ENCODE measurements at places on chromosomes 16 and 17.

DNA sequence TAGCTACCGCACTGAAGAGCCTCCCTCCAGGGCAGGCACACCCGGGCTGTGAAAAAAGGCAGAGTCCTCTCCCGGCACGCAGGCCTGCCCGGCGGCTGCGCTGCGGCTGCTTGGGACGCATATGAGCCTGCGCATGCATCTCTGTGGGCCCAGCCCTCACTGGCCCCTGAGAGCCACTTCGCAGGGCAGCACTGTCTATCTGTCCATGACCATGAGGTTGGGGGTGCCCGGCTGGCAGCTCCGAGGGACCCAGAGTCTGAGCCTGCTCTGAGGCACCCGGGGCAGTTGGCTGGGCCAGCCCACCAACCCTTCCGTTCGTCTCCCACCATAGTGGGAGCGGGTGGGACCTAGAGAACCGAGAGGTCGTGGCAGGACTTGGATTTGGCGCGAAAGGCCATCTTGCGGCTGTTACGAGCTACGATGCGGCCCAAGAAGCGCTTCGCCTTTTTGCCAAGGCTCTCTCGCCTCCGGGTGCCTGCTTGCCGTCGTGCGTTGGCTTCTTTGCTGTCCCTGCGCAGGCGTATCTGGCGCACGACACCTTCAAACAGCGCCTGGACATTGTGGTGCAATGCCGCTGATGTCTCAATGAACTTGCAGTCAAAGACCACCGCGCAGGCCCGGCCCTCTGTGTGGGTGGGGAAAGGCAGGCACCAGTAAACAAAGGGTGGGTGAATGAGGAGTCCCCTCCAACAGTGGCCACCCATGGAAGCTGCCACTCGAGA, 3.2 kb upstream of the CDH16 start:
- no peak for DNase-seq

- DNase-seq = no peak
These were observed 580 bp downstream of the RANGRF start for GRCh38 chr17:8289103-8289397.

GRCh38 chr16:49494474-49494873, 120.9 kb downstream of the C16orf78 start:
- DNase-seq = no peak

DNA sequence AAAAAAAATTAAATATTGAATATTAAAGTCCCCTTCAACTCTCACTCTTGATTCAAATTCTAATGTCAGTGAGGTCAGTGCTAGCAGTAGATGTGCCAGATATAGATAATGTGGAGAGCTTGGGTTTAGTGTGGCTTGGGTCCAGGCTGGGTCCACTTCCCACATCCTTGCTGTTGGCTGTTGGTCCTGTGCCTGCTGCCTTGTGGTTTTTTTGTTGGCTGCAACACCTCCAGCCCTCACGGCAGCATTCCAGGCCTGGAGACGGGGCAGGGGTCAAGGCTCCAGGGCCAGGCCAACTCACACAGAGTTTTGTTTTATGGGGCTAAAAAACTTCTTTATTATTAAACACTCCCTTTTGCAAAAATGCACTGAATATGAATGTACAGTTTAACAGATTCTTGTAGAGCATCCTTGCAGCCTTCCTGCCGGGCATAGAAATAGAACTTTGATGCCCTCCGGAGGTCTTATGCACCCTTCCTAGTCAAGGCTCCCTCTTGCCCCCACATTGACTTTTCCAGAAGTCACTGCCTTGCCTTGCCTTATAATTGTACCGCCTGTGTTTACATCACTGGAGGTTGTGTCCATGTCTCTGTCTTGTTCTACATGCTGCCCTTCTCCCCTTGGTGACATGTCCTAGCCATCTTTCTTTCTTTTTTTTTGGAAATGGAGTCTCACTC, 25.5 kb upstream of the MYO15B start:
- DNase-seq = no peak

- DNase-seq = peak; percentile 18
These were observed 3.6 kb downstream of the CORO1A start for GRCh38 chr16:30186782-30187555.

DNA sequence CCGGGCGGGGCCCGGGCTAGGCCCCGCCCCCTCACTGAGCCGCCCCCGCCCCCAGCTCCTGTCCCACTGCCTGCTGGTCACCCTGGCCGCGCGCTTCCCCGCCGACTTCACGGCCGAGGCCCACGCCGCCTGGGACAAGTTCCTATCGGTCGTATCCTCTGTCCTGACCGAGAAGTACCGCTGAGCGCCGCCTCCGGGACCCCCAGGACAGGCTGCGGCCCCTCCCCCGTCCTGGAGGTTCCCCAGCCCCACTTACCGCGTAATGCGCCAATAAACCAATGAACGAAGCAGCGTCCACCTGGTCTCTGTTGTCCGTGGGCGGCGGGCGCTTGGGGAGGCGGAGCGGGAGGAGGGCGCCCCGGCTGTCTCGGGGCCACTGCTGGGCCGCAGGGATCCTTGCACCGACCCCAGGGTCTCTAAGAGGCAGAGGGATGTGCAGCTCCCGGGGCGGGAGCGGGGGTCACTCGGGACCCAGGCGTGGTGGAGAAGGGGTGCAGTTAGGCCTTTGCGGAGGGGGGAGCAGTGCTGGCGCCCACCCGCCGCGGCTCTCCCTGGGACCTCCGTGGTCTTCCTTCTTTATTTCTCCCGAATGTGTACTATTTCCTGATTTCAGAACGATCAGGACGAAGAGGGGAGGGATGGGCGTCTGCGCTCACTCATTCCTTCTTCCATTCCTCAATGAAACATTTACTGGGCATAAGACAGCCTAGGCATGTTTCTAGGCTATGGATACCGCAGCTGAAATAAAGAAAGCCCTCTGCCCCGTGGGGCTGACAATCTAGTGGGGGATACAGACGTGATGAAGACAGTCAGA, 2.0 kb downstream of the HBZ start:
- DNase-seq = no peak

DNA sequence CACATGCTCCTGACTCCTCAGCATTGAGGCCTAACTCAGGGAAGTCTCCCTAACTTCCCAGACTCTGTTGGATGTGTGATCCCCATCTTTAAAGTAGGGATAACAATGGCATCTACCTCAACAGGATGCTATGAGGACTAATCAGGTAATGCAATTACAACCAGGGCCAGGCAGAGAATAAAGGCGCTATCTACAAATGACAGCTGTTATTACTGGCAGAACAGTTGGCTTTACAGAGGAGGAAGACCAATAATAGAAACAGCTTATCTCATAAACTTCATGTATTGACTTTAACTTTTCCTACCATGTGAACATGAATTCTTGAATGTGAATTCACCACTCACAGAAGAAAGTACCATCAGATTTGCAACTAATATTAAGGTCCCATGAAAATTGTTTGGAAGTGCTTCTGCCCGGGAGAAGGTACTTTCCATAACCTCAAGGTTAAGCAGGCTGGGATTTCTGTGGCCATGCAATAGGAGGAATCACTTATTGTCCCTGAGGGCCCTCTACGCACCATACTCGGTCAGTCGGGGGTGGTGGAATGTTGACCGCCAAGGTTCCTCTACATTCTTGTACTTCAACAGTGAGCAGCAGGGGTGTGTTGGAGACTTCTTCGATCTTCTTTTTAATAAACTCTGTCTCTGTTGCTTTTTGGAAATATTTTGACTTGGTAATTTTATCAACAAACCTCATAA, 22.6 kb upstream of the ERN1 start:
- no peak for DNase-seq

- DNase-seq = no peak
These were observed 111.8 kb upstream of the LHX1 start for GRCh38 chr17:36825521-36825920.

DNA sequence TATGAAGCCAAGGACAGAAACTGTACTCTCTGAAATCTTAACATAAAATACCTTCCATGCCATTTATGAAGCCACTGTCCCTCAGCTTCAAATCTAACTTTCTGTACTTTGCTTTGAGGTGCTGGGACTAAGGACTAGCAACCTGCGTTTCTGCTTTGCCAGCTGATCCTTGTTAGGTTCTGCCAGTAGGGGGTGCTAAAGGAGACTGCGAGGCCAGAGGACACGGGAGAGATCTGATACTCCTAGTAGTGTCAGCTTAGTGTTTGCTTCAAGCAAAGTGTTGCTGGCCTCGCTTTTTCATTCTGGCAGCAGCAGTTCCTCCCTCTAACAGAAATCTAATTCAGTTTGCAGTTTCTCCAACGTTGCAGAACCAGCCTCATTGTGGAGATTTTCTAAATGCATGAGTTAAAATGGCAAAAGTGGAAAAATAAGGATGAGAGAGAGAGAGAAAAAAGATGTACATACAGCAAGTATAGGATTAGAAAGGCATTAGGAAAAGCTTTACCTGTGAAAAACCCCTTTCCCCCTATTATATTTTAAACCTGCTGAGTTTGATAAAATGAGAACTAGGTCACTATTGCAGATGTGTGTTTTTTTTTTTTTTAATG, 297.5 kb downstream of the CA10 start:
- peak; percentile 14 for DNase-seq

- peak; percentile 44 for DNase-seq
These were observed 8.5 kb upstream of the ZC3H18 start for GRCh38 chr16:88561485-88562359.

GRCh38 chr17:82243648-82244412, 15.0 kb downstream of the SLC16A3 start:
- no peak for DNase-seq

- no peak for DNase-seq
These were observed 72.9 kb downstream of the NTN1 start for GRCh38 chr17:9094193-9094592.

GRCh38 chr17:68676856-68677255, 75.7 kb upstream of the FAM20A start:
- DNase-seq = no peak

GRCh38 chr16:10978871-10979446, 34.6 kb downstream of the CLEC16A start:
- no peak for DNase-seq

DNA sequence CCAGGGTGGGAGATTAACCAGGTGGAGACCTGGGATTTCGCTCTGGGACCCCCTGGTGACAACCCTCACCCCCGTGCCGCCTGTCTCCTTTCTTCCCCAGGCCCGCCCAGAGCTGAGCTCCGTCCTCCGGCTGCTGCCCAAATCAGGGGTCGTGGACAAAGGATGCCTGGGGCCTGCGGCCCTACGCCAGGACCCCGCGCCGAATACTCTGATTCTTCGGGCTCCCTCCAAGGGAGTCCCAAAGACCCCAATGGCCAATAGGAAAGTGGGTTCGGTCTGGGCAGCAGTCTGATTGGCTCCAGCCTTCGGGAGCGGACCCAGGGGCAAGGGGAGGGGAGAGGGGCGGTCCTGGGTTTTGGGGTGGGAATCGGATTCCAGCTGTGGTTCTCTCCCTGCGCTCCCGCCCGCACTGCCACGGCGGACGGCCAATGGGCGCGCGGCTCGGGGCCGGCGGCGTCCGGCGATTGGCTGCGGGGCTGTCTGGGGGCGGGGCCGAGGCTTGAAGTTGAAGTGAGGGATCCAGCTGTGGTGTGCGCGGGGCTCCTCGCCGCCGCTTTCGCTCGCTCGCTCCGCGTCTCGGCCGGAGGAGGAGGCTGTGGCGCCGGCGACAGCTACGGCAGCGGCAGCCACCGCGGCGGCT, at the start of gene CACNA1G:
Gene CACNA1G (plus strand): TSS at position 531 of the 640 bp plus-strand sequence. CDS start 745 bp downstream, outside the sequence.
- DNase-seq = peak; percentile 86

GRCh38 chr16:86725401-86725800, 147.1 kb downstream of the FOXL1 start:
- DNase-seq = peak; percentile 30

DNA sequence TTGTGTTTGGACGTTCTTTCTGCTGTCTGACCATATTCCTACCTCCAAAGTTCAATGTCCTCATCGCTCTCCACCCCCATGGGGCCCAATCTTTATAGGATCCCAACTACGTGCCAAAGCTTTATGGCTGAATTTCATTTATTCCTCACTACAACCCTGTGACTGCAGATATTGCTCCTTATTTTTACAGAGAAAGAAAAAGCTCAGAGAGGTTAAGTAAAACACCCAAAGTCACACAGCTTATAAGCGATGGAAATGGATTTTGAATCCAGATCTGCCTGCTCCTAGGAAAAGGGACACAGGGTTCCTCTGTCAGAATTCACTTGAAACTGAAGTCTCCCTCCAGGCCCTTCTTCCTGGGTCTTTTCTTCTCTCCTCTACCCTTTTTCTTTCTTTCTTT, 9.3 kb downstream of the NGFR start:
- no peak for DNase-seq

DNA sequence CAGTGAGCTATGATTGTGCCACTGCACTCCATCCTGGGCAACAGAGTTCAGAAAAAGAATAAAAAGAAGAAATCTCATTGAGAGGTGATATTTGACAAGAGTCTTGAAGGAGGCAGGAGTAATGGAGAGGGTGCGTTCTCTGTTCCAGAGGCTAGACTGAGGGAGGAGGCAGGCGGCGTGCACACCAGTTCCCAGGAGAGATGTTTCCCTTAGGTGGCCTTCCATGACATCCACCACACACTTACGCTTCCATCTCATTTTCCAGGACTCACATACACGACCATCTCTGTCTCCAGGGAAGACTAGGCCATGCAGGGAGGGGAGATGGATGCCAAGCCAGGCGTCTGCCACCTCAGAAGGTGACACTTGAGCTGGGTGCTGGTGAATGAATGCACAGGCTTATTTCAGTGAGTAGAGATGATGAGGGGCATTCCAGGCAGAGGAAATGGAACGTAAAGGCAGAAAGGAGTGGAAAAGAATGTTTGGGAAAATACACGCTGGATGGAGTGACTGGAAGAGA, 25.3 kb upstream of the N4BP1 start:
- no peak for DNase-seq

GRCh38 chr17:48219617-48220016, 112.1 kb downstream of the SNX11 start:
- DNase-seq = no peak

DNA sequence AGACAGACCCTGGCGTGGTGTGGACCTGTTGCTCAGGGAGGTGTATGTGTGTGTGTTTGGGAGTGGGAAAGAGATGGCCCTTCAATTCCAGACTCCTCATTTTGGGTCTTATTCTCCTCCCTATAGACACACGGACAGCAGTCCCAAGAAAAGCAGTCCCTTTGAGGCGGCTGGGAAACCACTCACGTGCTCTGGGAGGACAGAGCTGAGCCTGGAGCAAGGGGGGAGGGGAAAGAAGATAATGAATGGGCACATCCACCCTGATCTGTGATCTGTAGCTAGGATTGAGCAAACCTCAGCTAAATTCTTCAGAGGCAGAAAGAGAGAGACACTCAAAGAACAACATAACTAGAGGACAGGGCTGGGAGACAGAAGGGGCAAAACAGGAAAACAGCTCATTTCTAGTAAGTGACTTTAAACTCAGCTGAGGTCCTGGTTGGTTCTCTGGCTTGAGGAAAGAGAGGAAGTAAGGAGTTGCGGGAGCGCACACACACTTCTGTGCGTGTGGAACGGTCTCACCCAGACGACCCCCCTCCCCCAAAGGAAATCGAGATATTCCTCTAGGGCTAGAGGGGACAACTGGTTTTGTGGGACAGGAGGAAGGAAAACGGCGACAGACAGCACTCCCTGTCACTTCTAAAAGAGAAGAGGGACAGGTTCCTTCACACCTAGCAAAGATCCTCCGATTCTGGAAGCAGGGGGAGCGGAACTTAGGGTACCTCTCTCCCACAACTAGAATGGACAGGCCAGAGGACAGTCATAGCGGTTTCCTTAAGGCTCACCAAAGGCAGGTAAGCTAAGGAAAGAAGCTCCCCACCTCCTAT, 658 bp downstream of the RAB5C start:
- peak; percentile 12 for DNase-seq
